ENCODE measurements at places on chromosomes 6 and 20. TPM values are rescaled to one million over a fixed set of nuclear protein-coding genes. Genes with fewer than 3 reads are reported as not detected.

DNA sequence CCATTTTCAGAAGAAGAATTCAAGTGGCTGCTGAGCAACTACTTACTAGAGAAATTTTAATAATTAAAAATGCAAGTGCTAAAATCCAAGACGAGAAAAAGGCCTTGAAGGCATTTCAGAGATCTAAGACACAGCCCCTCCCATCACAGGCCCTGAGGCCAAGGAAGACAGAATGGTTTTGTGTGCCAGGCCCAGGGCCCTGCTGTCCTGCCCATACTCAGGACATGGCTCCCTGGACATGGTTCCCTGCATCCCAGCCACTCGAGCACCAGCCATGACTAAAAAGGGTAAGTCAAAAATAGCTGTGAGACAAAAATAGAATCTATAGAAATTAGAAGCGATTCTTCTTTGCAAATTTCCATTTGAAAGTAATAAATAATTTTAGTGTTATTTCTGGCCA is 364.9 kb downstream of the COL12A1 start:
- DNase-seq: no peak

DNA sequence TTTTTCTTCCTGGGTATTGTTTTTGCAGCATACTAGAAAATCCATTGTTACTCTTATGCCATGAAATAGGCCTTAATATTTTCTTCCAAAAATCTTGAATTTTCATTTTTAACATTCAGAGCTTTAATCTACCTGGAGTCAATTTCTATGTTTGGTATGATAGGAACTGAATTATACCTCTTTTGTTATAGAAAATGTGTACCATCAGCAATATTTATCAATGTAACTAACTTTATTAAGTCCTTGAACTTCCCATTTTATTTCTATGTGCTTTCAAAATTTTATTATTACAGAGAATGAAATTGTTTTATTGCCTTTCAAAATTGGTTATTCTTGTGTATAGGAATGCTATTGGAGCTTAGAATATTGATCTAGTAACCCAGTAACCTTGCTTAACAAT is 68.2 kb downstream of the PLCB1 start:
- DNase-seq: no peak

GRCh38 chr6:143356101-143356880 is 94.2 kb downstream of the ADAT2 start:
- no peak for DNase-seq

DNA sequence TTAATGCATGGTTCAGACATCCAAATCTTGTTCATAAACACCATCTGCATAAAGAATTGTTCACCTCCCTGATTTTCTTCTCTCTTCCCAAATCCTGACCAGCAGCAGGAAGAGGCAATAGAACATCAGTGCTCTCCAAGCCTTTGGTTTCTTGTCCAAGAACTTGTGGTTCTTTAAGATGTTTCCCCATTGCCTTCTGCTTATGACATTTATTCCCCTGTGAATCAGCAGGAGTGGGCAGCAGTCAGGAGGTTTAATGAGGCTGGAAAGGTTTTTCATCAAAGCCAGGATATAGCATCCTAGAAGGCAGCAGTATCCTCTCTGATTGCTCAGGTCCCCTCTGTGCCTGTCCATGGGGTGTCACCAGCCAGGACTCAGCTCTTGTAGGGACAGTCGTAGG is 5.3 kb downstream of the HDDC2 start:
- no peak for DNase-seq

GRCh38 chr6:147648916-147649315 is 140.4 kb downstream of the SAMD5 start:
- DNase-seq: no peak

DNA sequence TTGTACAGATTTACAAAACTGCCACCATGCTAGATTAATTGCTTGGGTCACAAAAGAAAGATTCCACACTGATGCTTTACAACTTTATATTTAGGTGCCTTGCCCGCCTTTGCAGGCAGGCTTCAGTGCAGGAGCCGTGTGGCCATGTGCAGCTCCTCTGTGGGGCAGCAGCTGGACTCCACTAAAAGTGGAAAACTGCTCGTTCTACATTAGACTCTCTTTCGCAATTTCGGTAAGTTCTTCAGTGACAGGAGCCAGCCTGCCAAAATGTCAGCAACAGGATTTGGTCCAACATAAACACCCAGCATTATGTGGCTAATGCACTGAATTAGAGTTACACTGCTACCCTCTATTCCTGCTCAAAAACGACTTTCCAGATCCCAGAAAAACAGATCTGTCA is 174.4 kb upstream of the KCNK16 start:
- DNase-seq: peak; percentile 30

GRCh38 chr20:47620808-47621805 is 119.4 kb downstream of the NCOA3 start:
- peak; percentile 70 for DNase-seq

DNA sequence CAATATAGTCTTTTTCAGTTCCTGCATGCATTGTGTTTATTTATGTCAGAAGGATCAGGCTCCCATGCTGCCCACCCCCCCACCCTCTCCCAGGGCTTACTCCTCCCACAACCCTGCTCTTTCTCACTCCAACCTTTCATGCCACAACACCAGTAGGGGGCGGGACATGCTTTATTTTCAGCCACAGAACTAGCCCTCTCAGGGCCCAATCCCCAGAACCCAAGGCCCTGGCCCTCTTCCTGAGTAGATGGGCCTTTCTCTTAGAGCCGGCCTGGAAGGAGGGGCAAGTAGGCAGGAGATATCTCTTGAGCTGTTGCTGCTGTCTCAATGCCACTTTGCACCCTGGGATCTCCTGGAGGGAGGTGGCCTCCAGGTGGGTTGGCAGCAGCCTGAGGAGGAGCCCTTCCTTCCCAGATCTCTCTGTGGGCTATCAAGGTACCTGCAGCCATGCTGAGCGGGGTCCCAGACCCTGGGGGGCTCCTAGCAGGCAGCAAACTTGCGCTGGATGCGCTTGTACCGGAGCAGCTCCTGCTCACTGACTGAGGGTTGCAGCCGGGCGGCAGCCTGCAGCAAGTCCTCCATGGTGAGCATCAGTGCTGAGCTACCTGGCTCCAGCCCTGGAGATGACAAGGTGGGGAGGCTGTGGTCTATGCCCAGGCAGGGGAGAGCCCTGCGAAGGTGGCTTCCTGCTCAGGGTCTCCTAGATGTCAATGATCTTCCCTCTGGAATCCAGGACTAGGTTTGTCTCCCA is 3.5 kb downstream of the GNMT start:
- DNase-seq: peak; percentile 58

DNA sequence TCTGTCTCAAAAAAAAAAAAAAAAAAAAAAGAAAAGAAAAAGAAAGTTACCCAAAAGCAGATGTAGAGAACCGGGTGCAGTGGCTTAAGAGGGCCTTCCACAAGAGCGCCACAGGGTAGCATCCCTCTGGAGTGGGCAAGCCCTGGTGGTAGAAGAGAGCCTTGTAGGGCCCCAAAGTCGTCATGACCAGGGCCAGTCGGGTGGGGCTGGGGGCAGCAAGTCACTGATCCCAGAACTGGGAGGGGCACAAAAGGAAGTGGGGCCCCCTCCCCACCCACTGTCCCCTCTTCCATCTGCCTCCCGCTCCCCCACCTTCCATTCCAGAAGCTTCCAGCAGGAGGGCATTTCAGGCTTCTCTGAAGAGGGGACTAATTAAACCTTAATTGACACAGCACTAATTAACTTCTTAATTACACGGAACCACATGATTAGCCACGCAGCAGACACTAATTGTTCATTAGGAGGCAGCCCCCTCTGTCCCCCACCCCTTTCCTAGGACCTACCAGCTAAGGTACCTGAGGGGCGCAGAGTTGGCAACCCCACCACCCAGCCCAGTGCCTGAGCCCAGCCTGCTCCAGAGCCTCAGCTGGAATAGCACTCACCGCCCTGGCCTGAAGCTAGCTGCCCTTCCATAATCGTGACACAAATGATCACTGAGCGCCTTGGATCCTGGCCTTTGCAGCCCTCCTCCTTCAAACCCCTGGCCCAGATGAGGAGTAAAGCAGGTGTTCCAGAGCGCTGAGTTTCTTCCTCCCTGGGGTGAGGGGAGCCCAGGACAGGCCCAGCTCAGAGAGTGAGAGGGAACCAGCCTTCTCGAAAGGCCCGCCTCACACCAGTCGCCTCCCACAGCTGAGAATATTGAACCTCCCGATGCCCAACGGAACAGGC is 34.8 kb downstream of the MDFI start:
- DNase-seq: no peak

DNA sequence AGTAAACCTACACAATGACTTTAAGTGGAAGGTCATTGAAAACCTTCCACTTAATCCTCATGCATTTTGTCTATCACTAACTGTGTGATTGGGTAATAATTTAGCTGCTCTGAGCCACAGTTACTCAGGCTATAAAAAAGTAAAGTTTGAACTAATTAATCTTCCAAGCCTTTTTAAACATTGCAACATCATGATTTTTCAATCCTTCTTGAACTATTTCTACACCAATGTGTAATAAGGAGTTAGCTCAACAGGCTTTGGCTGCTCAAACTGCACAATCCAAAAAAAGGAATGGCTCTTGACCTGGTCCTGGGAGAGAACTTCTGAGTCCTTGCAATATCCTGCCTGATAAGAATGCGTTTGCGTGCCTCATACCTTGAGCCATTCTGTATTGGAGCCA is 34.8 kb upstream of the FILIP1 start:
- peak; percentile 7 for DNase-seq

GRCh38 chr6:127267646-127268625 is 1.3 kb downstream of the RNF146 start:
- DNase-seq: peak; percentile 13

DNA sequence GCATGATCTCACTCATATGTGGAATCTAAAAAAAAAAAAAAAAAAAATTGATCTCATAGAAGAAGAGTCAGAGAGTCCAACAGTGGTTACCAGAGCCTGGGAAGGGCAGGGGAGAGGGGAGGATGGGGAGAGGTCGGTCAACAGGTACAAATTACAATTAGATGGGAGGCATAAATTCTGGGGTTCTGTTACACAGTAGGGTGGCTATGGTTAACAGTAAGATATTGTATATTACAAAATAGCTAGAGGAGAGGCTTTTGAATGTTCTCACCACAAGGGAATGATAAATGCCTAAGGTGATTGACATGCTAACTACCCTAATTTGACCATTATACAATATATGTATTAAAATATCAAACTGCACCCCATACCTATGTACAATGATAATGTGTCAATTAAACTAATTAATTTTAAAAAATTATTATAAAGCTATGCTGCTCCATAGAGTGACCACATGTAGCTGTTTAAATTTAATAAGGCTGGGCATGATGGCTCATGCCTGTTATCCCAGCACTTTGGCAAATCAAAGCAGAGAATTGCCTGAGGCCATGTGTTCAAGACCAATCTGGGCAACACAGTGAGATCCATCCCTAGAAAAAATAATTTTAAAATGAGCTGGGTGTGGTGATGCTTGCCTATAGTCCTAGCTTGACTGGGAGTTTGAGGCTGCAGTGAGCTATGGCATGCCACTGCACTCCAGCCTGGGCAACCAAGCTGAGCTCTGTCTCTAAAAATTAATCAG is 70.9 kb downstream of the SNX5 start:
- DNase-seq: peak; percentile 53

The NRSN1 gene
- not detected for total RNA-seq

The EEF1A2 gene
- total RNA-seq: 260 TPM

The SAMD3 gene
- 2.8 TPM for total RNA-seq

The SLC22A3 gene
- 0.94 TPM for total RNA-seq

The CNR1 gene
- total RNA-seq: 0.64 TPM

The RIPOR3 gene
- total RNA-seq: 1.9 TPM
